ENCODE measurements at places on chromosomes 11 and 22.

GRCh38 chr11:106275151-106275550 is 197.7 kb downstream of the AASDHPPT start:
- no peak for DNase-seq

DNA sequence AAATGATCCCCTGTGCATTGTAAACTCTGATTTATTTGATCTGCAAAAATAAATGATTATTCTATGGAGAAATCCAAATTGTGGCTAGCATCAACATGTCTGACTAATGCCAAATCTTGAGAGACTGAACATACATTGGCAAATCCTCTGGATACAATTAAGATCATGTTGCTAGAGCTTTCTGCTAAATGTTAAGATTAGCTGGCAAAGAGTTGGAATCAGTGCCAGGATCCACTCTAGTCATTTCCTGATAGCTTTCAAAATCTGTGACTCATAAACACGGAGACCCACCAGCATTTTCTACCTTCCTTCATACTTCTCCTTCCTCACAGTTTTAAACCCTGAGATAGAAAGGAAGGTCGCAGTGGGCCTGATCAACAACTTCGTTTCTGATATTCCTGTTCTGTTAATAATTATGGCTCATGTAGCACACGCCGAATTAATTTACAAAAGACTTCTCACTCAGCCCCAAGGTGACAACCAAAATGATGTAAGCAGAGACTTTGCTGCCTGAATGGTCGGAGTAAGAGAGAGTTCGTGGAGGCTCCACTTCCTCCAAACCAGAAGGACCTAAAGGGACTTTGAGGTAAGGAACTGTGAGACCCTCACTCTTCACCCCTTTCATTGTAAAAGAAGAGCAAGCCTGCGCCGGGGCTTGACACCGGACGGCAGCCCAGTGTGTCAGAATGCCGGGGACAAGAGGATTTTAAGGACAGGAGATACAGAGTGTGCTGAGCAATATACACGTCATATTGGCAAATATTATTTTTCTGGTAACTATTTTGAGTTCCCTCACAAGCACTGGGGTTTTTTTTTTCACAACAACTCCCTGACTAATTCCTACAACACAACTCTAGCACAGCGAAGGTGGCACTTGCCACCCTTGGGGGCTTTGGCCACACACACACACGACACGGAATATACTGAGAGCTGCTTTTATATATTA is 42.0 kb downstream of the SERPINH1 start:
- peak; percentile 93 for DNase-seq

GRCh38 chr22:31326877-31327276 is 19.3 kb downstream of the PATZ1 start:
- DNase-seq = no peak

- DNase-seq = no peak
Observed at GRCh38 chr11:55838452-55838851, at the start of gene OR5D16. Gene OR5D16, plus strand, starts transcription at chr11:55838752. Its CDS starts 0 bp downstream, at chr11:55838752.
